Naive thymus-derived CD4-positive, alpha-beta T cell (primary cell): ENCODE measurements at places on chromosomes 4 and X. TPM values are rescaled to one million over a fixed set of nuclear protein-coding genes. Genes with fewer than 3 reads are reported as not detected.

The ADH7 gene
- total RNA-seq, result not detected

The FOXO4 gene
- 35.3 TPM for total RNA-seq

The TMEM47 gene
- not detected in 2 replicates for total RNA-seq

The TRIM61 gene
- total RNA-seq, result 1.4 TPM

The CFI gene
- total RNA-seq, result not detected

The STEEP1 gene
- total RNA-seq, result 20.5 TPM

The TSPYL2 gene
- 166 TPM for total RNA-seq

DNA sequence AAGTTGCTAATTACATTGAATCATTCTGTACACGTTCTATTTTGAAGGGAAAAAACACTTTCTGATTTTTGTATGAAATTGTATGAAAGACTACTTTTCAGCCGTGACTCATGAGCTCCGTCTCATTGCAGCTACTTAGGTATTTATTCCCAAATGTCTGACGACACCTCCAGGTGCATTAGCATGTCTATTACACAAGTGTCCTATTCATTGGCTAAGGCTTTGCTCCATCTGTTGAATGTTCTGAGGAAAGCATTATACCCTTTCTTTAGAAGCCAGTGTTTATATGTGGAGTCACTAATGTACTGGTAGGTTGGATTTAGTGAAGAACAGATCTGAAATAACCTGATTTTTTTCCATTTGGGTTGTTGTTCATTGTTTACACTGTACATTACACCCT, 51.8 kb downstream of the MAP7D3 start:
- no peak overlapping the region for H3K27ac ChIP-seq
- H3K4me3 ChIP-seq, result no peak overlapping the region

DNA sequence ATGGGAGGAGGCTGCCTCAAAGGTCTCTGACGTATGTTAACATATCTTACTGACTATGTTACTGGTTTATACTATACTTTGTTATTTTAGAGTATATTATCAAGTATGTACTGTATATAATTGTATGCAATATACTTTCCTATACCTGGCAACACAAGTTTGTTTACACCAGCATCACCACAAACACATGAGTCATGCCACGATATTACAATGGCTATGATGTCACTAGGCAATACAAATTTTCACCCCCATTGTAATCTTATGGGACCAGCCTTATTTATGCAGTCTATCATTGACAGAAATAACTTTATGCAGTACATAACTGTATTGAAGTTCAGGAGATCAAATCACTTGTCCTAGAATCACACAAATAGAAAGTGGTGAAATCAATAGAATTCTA, 329.9 kb upstream of the SLC7A11 start:
- H3K4me1 ChIP-seq, result no peaks in the 10 kb centered on the region
- DNase-seq, result no peak
- H3K27me3 ChIP-seq, result no peaks in the 10 kb centered on the region
- no peak overlapping the region for H3K4me3 ChIP-seq
- H3K36me3 ChIP-seq, result no peaks in the 10 kb centered on the region

DNA sequence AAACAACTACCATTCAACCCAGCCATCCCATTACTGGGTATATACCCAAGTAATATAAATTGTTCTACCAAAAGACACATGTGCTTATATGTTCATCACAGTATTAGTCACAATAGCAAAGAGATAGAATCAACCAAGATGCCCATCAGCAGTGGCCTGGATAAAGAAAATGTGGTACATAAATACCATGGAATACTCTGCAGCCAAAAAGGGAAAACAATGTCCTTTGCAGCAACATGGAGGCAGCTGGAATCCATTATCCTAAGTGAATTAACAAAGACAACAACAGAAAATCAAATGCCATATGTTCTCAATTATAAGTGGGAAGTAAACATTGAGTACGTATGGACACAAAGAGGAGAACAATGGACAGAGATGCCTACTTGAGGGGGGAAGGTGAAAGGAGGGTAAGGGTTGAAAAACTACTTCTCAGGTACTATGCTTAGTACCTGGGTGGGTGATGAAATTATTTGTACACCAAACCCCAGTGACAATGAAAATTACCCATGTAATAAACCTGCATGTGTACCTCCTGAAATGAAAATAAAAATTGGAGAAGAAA, 632.1 kb upstream of the AADAT start:
- H3K4me3 ChIP-seq, result no peak overlapping the region
- no peaks in the 10 kb centered on the region for H3K27me3 ChIP-seq
- H3K27ac ChIP-seq, result no peak overlapping the region
- H3K36me3 ChIP-seq, result no peaks in the 10 kb centered on the region

DNA sequence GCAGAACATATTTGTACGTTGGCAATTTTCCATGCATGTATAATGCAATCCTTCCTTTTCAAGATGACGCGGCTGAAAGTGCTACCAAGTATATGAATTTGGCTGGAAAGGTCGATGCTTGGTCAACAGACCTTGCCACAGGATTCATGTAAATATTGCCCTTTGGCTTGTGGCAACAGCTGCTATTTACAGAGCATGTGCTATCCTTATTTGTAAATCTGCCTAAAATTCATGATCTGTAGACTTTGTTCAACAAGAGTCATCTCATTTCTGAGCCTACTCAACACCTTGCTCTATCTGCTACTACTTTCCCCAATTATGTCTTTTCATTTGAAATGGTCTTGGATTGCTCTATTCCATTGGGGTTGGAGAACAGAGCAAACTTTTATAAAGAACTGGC, 1.9 kb upstream of the SMARCA1 start:
- H3K27me3 ChIP-seq, result no peaks in the 10 kb centered on the region
- no peak for DNase-seq
- no peaks in the 10 kb centered on the region for H3K36me3 ChIP-seq
- no peaks in the 10 kb centered on the region for H3K4me1 ChIP-seq
- no peak overlapping the region for H3K4me3 ChIP-seq
- H3K27ac ChIP-seq, result no peak overlapping the region

- no peaks in the 10 kb centered on the region for H3K27me3 ChIP-seq
- H3K4me1 ChIP-seq, result no peaks in the 10 kb centered on the region
Measured at GRCh38 chrX:84320614-84321013, 132.6 kb upstream of the RPS6KA6 start.

DNA sequence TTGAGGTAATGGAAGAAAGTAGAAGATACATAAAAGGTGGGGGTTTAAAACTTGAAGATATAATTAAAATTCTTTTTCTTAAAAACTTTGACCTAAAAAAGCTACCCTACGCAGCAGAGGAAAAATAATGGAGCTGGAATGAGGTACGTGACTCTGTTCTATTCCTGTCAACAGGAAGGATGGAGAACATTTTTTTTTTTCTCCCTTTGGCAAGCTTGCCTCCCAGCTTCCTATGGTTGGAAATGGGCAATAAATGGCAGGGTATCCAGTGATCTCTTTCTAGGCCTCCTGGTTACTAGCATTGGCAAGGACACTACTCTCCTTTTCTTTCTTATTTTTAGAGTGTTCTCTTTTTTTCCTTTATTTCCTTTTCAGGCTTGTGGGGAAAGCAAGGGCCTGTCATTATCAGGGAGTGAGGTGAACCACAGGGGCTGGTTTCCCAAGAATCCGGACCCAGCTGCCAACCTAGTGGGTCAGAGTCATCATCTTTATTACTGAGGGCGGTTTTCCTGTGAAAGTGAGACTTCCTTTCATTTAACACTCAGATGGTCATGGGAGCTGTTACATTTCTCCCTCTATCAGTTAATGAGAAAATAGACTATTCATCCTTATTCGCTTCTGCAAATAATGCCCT, 224.6 kb downstream of the SPRY1 start:
- H3K27ac ChIP-seq, result no peak overlapping the region
- DNase-seq, result no peak
- H3K27me3 ChIP-seq, result no peaks in the 10 kb centered on the region
- peaks cover 12% of the 10 kb centered on the region for H3K4me1 ChIP-seq

DNA sequence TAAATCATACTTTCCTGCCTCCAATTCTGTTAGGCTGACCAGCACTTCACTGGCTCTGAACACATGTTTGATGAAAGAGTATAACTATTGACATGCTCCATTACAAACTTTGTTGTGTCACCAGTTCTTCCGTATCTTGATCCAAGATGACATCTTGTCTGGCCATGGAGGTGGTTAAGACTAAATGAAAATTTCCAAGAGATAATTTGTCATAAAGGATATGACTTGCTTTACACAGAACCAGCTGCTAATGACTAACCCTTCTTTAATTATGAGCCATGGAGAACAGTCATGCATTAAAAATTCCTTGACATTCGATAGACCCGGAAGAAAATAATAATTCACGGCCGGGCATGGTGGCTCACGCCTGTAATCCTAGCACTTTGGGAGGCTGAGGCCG, 17.7 kb upstream of the N4BP2 start:
- no peak overlapping the region for H3K27ac ChIP-seq
- H3K4me3 ChIP-seq, result no peak overlapping the region
- H3K27me3 ChIP-seq, result no peaks in the 10 kb centered on the region
- no peaks in the 10 kb centered on the region for H3K4me1 ChIP-seq
- H3K36me3 ChIP-seq, result no peaks in the 10 kb centered on the region

GRCh38 chrX:1851527-1851926, 236.7 kb downstream of the ASMT start:
- H3K27me3 ChIP-seq, result no peaks in the 10 kb centered on the region
- no peak overlapping the region for H3K27ac ChIP-seq
- no peaks in the 10 kb centered on the region for H3K36me3 ChIP-seq

DNA sequence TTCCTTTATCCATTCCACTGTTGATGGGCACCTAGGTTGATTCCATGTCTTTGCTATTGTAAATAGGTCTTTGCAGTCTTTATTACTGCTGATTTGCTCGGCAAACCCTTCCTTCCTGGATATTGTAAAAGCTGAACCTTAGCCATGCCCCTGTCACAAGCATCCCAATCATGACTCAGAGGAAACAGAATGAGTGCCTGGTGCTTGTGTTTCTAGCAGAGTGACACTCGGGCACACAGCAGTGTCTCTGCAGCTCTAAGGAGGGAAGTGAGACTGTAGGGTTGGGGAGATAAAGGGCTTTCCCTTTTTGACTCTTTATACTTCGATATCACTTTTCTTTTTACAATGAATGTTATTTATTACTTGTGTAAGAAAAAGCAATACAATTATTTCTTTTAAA, 83.3 kb downstream of the AKAP4 start:
- DNase-seq, result no peak
- no peak overlapping the region for H3K4me3 ChIP-seq
- H3K4me1 ChIP-seq, result no peaks in the 10 kb centered on the region
- H3K27ac ChIP-seq, result no peak overlapping the region
- H3K27me3 ChIP-seq, result no peaks in the 10 kb centered on the region

- DNase-seq, result no peak
- H3K36me3 ChIP-seq, result no peaks in the 10 kb centered on the region
- H3K27ac ChIP-seq, result no peak overlapping the region
- no peak overlapping the region for H3K4me3 ChIP-seq
- H3K4me1 ChIP-seq, result no peaks in the 10 kb centered on the region
Measured at GRCh38 chr4:8009097-8009496, 69.4 kb upstream of the AFAP1 start.
